CD14-positive monocyte (primary cell): ENCODE measurements at places on chromosomes 2 and 18.
A peak's percentile ranks its signal among the peaks of the same experiment; 100 is the strongest.

GRCh38 chr18:22250591-22250996 lies 81.2 kb downstream of the GATA6 start:
- no peak overlapping the region for H3K4me3 ChIP-seq
- H3K27ac ChIP-seq, result no peak overlapping the region
- no peaks in the 10 kb centered on the region for H3K4me1 ChIP-seq
- DNase-seq, result no peak
- H3K36me3 ChIP-seq, result no peaks in the 10 kb centered on the region

- H3K27ac ChIP-seq, result no peak overlapping the region
- no peaks in the 10 kb centered on the region for H3K4me1 ChIP-seq
- H3K36me3 ChIP-seq, result peaks cover 2% of the 10 kb centered on the region
- H3K27me3 ChIP-seq, result no peaks in the 10 kb centered on the region
- peak; percentile 23 for DNase-seq
- no peak overlapping the region for H3K4me3 ChIP-seq
Measured at GRCh38 chr2:222561817-222562645, 93.9 kb downstream of the FARSB start.

DNA sequence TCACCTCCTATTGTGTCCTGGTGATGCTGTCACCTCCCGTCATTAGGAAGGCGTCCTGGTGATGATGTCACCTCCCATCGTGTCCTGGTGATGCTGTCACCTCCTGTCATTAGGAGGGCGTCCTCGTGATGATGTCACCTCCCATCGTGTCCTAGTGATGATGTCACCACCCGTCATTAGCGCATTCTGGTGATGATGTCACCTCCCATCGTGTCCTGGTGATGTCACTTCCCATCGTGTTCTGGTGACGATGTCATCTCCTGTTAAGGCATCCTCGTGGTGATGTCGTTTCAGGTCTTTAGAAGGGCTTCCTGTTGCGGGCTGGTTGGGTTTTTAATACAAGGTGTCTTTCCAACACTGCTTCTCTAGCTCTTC lies 40.7 kb downstream of the CTDP1 start:
- H3K27me3 ChIP-seq, result no peaks in the 10 kb centered on the region
- H3K4me3 ChIP-seq, result no peak overlapping the region
- H3K27ac ChIP-seq, result no peak overlapping the region
- no peak for DNase-seq

GRCh38 chr2:190576573-190576972 lies 42.1 kb upstream of the NEMP2 start:
- DNase-seq, result no peak
- no peak overlapping the region for H3K4me3 ChIP-seq
- no peak overlapping the region for H3K27ac ChIP-seq
- no peaks in the 10 kb centered on the region for H3K36me3 ChIP-seq

- no peaks in the 10 kb centered on the region for H3K4me1 ChIP-seq
- no peaks in the 10 kb centered on the region for H3K36me3 ChIP-seq
- H3K4me3 ChIP-seq, result no peak overlapping the region
- no peak overlapping the region for H3K27ac ChIP-seq
- H3K27me3 ChIP-seq, result no peaks in the 10 kb centered on the region
- DNase-seq, result no peak
Measured at GRCh38 chr2:122389694-122390093, 634.2 kb downstream of the TSN start.
